ENCODE measurements at places on chromosomes 7 and 10.

- DNase-seq = no peak
These were observed 19.0 kb upstream of the CPN1 start for GRCh38 chr10:100100651-100101184.

GRCh38 chr10:13095094-13095493, 4.9 kb upstream of the OPTN start:
- no peak for DNase-seq

DNA sequence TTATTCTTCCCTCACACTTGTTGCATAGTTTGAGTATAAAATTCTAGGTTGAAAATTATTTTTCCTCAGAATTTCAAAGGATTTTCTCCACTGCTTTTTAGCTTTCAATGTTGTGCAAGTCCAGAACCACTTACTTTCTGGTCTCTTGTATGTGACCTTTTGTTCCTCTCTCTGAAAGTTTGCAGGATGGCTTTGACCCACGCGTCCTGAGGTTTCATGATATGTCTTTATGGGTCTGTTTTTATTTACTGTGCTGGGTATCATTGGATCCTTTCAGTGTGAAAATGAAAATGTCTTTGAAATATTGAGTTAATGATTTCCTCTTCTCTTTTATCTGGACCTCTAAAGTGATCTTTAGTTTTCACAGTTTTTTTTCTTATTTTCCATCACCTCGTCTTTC, 38.5 kb downstream of the C1GALT1 start:
- DNase-seq = no peak

DNA sequence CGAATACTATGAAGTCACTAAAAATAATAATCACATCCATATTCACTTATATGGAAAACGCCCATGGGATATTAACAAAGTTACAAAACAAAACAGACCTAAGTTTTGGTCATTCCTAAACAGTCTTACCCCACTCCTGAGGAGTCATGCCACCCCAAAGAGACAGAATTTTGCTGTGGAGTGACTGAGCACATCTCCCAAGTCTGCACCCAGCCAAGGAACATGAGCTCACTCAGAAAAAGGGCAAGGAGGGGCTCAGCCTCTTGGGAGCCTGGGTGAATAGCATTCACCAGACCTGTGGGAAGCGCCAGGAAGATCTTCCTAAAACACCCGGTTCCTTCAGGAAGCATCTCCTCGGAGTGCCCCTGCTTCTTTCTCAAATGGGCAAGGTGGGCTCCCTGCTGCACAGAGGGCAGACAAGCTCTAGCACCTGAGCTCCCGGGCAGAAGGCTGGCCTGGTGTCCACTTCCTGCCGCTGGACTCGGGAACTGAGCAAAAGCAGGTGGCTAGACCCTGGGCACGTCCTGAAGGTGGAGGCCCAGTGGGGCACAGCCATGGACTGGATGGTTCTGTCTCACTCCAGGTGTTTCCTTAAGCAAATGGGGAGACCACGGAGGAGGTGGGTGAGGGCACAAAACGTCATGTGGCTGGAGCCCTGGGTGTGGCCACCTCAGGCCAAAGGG, 31.0 kb downstream of the TNS3 start:
- DNase-seq = no peak

DNA sequence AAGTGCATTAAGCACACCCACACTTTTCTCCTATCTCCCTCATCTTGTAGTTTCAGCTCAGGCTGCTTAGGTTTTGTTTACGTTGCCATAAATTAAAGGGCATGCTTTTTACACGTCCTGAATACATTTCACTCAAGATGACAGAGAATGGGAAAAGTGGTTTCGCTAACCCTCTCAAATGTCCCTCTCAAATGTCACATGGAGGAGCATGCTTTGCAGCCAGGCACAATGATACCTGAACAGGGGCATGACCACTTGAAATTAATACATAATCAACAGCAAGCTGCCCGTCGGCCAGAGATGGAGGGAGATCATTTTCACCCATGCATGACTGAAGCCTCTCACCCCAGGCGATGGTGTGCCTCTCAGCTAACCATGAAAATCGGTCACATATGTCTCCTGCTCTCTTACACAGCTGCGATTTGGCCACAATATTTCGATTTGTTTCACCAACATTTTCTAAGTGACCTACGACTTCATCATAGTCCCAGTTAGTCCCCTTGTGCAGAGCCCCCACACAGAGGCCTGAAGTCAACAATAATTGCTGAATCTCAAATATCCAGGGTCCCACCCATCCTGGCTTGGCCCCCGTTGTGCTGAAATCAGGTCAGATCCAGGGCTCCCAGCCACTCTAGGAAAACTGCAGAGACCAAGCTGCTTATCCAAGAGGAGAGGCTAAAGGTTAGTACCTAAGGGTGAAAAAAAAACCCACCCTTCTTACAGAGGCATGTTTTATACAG, 373.9 kb upstream of the NFE2L3 start:
- DNase-seq = no peak

DNA sequence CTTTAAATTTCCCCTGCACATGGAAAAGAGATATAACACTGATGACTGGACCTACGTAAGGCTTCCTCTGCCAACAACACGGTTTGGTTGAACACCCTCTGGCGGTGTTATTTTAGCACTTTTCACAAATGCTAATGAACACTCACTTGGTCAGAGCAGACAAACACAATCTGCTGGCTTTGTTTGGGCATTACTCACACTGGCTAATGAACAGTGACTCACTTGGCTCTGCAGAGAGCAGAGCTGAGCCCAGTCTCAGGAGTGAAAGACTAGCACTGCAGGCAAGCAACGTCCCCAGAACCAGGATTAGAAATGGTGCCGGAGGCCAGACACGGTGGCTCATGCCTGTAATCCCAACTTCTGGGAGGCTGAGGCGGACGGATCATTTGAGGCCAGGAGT, 430.8 kb downstream of the PLXNA4 start:
- no peak for DNase-seq

- DNase-seq = no peak
These were observed 40.9 kb upstream of the ATRNL1 start for GRCh38 chr10:115052226-115052625.

DNA sequence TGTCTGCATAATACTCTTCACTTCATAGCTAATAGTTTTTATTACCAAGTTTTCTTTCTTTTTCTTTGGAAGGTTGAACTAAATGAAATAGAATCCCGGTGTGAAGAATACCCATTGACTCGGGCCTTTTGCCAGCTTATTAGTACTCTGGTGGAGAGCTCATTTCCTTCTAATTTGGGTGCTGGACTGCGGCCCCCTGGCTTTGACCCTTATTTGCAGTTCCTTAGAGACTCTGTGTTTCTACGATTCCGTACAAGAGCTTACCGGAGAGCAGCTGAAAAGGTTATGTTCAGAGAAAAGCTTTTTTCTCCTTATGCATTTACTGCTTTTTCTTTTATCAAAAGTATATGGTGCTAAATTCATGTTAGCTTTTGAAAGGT, 40.2 kb downstream of the NUP205 start:
- DNase-seq = no peak

- DNase-seq = no peak
These were observed 276.5 kb upstream of the TEX47 start for GRCh38 chr7:89072081-89072480.

DNA sequence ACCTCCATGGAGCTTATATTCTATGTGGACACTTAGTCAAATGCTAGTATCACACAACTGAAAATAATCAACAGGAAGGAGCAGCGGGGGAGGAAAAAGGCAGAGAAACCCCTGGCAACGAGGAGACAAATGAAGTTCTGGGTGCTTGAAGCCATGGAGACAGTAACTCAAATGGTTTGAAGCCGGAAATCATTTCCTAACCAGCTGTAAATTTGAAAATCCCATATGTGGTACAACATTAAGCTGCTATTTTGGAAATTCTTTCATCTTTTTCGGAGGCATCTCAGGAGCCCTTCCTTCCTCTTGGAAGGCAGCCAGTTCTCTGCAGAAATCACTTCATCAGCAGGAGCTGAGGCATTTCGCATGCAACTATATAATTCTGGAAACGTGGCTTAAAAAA, 91.4 kb downstream of the PPP1R3C start:
- DNase-seq = no peak

DNA sequence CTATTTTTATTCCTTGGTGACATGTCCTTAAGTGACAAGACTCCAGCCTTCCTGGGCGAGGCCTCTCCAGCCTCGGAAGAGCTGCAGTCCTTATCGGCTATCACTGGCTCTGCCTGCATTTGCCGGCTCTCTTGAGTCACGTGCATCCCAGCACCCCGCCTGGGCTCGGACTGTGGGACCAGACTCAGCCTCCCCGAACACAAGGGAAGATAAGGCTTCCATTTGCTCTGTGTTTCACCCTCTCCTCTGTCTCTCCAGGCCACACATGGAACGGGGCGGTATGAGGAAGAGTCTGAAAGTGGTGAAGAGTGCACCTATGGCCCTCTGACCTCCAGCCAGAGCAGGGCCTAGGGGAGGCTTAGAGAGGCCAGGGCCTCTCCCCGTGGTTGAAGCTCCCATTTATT, 4.7 kb downstream of the GDF2 start:
- no peak for DNase-seq

DNA sequence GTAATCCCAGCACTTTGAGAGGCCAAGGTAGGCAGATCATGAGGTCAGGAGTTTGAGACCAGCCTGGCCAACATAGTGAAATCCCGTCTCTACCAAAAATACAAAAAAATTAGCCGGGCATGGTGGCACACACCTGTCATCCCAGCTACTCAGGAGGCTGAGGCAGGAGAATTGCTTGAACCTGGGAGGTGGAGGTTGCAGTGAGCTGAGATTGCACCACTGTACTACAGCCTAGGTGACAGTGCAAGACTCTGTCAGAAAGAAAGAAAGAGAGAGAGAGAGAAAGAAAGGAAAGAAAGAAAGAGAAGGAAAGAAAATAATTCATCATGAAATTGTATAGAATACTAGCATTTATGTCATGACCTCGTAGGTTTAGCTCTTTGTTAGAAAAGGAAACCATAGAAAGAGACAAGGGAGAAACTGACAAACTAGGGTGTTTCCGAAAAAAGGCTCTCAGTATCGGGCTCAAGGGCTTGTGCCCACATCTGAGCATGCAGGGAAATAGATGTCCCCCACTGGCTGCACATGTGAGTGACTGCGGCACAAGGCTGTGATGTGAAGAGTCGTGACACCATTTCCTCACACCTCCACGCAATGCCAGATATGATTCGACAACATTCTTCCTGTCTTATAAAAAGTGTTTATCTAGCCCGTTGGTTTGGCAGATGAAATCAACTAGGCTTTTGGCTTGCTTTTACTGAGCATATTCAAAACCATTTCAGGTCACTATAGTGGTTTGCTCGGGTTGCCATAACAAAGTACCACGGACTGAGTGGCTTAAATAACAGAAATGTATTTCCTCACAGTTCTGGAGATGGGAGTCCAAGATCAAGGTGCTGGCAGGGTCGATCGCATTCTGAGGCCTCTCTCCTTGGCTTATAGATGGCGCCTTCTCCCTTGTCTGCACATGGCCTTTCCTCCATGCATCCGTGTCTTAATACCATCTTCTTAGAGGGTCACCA, 2.0 kb downstream of the SRGN start:
- DNase-seq = peak; percentile 39

DNA sequence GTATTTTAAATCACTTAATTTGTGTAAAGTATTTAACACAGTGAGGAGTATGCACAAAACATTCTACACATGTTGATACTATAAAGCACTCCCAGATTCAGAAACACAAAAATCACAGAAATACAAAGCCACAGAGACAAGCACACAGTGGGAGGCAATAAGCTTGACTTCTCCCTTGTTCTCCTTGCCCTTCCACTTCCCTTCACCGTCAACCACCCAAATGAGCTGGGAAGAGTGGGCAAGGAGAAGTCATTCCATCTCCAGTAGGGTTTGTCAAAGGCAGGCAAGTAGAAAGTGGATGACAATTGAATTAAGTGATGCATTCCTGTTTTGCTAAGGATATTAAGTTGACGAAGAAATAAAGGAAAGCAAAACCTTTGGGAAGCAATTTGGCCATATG, 4.2 kb upstream of the TMEM139 start:
- no peak for DNase-seq
